ENCODE measurements at places on chromosomes 4 and X.

DNA sequence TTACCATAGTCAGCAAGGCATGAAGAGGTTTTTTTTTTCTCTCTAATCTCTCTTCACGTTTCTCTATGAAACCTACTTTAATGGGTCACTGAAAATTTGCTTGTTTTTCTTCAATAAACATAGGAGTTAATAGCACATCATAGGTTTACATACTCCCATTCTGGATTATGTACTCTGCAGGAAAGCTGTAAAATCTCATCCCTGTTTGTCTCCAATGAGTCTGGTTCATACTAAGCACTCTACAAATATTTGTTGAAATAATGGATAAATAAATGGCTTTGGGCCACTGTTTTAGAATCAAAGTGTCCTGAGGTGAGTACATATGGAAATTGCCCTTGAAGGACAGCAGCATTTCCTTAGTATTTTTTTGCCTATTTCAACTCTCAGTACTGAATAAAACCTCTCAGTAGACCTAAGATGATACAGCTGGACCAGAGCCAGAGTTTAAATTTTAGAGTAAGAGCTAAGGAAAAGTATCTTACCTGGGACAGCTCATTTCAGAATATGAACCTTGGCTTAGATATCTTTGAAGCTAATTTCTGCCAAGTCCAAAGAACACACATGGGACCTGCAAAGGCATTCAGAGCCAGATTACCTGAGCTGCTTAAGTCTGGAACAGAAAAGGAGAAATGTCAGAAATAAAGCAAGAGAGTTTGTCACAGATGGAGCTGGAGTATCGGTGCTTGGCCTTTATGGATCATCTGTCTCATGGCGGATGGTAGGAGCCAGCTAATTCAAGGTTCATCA is 34.4 kb downstream of the PF4 start:
- DNase-seq, result no peak

DNA sequence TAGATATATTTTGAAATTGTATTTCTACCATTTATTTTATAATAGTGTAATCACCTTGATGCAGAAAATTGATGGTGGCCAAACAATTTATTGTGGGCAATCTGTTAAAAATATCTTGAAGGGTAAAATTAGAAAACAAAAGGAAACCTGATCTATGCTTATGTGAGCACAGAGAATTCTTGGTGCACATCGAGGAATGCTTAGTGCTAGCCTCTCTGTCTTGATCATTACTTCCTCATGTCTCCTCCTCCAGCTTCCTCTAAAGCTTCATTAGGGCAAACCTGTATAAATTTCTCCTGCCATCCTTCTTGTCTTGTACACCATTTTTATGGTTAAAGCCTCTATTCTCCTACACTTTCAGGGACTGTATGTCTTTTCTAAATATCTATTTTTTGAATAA is 725.8 kb downstream of the RAPGEF2 start:
- no peak for DNase-seq

DNA sequence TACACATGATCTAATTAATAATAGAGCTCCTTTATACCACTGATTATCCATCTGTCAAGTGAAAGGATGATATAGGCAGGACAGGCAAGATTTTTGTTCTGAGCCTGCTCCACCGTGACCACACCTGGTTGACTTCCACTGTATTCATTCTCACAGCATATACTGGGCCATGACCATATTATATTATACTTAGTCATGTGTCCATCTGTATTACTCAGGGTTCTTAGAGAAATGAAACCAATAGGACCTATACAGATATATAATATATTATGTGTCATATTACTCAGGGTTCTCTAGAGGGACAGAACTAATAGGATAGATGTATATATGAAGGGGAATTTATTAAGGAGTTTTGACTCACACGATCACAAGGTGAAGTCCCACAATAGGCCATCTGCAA is 675.1 kb downstream of the GRXCR1 start:
- DNase-seq, result no peak

DNA sequence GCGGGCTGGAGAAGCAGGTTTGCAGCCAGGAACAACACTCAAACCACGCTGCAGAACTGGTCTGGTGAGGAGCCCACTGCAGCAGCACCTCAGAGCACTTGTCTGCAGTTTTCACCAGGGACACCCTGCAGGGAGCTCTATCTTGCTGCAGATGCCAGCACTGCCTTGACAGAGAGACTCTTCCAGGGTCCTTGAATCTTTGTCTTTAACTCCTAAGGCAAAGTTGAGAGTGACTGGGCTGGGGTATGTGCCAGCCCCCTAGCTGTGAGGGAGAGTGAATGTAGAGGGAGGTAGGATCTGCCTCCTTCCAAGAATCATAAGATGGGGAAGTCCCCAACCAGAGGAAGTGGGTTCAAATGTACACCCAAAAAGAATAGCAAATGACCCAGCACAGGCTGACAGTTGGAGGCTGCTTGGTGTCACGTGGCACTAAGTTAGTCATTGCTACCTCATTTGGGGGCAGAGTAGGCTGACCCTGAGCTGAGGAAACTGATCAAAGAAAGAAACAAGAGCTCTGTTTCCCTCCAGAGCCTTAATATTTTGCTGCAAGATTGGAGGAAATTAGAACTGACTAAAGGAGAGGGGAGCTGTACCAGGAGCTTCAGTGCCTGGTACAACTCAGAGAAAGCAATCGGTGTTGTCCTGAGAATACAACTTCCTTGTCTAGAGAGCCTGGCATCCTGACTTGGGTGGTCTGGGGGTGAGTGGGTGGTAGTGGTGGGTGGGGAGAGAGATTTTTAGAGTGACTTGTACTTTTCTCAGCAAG is 28.2 kb upstream of the HUWE1 start:
- DNase-seq, result peak; percentile 26

DNA sequence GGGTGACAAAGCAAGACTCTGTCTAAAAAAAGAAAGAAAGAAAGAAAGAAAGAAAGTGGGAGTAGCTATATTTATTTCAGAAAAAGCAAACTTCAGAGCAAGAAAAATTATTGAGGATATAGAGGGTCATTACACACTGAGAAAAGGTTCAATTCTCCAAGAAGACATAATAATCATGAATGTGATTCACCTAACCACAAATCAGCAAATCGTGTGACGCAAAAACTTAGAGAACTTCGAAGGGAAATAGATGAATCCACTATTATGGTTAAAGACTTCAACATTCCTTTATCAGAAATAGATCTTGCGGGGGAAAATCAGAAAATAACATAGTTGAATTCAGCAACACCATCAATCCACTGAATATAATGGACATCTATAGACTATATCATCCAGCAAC is 219.3 kb upstream of the LDB2 start:
- peak; percentile 31 for DNase-seq

DNA sequence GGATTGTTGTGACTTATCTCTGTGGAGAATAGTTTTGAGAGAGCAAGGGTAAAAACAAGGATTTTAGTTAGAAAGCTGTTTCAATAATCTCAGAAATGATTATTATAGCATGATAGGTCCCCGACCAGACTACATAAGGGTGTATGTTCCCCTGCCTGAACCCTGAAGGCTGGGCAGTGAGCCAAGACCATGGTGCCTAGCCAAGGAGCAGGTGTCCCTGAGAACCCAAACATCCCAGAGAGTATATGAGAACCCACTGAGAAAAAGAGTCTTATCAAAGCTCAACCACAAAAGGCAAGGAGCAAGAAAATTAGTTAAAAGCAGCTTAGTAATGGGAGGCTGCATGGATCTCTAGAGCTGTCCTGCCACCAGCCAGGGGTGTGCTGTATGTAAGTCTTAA is 94.9 kb upstream of the UNC5C start:
- no peak for DNase-seq

- DNase-seq, result no peak
Observed at GRCh38 chr4:53656421-53656981, 65.2 kb upstream of the LNX1 start.

DNA sequence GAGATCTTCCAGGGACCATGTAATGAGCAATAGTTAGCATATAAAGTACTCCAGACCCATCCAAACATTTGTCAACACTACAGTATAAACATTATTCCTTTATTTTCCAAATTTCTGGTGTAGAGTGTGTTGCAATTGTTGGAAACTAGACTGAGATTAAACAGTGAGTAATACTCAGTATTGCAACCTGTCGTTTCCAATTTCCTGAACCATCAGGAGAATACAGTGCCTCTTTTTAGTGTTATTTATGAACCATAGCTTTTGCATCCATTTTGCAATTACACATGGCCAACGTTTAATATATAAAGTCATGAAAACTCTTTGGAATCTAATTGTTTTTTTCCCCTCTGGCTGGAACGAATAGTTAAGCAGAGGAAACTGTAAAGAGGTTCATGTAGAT is 58.3 kb upstream of the DHRSX start:
- no peak for DNase-seq

GRCh38 chrX:135324463-135324862 is 15.2 kb downstream of the ETDC start:
- no peak for DNase-seq

GRCh38 chr4:183504930-183505610 is at the start of gene ING2:
TSS of gene ING2 (plus strand) at chr4:183505058. CDS start at chr4:183505196, 138 bp downstream.
- no peak for DNase-seq

DNA sequence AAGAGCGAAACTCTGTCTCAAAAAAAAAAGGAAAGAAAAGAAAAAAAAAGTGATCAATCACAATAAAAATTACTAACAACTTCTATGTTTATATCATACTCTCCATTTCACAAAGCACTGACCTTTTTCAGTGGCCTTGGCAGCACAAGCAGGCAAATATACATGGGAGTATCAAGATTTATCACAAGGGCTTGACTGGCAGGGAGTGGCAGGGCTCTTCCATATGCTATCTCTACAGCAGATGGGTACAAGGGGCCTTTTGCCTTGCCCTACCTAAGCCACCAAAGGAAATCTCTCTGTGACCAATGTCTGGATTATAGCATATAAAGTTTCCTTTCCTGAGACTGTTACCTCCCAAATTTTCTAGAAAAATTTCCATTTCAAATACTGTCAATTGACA is 24.4 kb downstream of the TSPAN5 start:
- no peak for DNase-seq

- DNase-seq, result no peak
Observed at GRCh38 chr4:25976780-25977179, 62.8 kb downstream of the SMIM20 start.

DNA sequence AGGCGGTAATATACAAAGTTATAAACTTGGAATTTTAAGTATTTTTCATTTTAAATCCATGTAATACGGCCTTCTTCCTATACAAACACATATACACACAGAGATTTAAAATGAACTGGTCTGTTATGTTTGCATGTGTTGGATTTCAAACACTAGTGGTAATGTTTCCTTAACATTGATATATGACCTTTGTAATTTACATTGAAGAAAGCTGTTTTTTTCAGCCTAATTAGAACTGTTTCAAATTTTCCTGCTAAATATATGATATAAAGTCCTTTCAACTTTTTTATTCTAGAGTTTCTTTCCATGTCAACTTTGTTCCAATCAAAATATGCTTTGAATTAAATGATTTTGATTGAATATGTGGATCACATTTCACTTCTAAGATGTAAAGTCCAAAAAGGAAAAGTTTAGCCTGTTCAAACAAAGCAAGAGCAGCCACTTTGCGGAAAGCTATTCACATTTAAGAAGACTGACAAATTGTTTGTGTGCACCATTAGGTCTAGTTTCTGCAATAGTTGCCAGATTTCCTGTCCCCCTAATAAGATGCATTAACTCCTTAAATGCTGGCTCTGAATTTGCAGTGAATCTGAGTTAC is 226.0 kb upstream of the MAB21L2 start:
- no peak for DNase-seq

GRCh38 chr4:122692641-122693520 is 39.6 kb upstream of the BBS12 start:
- no peak for DNase-seq

DNA sequence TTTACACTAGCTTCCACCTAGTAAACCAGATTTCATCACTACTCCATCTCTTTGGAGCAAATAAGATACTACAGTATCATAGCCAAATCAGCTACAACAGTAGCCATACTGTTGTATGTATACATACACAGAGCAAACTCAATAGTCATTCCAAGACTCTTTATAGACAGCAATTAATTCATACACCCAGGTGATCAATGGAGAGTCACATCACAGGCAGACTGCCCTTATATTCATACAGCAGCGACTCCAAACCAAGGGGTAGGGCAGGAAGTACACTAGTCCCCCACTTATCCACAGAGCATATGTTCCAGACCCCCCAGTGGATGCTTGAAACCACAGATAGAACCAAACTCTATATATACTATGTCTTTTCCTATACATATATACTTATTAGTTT is 76.6 kb downstream of the FBXW7 start:
- no peak for DNase-seq

- DNase-seq, result no peak
Observed at GRCh38 chr4:141255016-141255415, 34.3 kb downstream of the ZNF330 start.

- DNase-seq, result no peak
Observed at GRCh38 chr4:78222575-78223186, 165.6 kb downstream of the FRAS1 start.

DNA sequence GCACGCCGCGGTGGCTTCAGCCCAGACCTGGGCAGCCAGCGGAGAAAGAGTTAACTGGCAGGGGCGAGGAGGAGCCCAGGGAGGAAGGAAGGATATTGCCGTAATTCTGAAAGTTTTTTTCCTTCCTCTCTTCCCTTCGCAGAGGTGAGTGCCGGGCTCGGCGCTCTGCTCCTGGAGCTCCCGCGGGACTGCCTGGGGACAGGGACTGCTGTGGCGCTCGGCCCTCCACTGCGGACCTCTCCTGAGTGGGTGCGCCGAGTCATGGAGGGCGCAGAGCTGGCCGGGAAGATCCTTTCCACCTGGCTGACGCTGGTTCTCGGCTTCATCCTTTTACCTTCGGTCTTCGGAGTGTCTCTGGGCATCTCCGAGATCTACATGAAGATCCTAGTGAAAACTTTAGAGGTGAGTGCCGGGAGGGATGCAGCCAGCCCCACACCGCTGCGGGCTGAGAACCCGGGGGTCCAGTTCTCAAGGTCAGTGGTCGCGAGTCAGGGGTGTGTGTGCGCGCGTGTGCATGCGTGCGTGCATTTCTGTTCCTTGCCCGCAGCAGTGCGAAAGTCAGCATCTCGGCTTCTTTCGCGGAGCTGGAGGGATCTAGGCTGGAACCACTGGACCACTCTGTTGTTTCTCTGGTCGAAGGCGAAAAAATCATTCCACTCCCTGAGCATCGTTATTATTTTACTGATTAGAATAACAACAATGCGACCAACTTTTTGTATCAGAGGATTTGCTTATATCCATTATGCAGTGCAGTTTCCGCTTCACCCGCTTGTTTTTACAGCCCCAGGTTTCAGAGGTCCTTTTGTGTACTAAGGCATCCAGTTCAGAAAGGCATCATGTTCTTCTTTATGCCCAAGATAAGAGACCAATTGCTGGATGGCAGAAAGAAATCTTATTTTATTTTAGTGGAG is 709 bp downstream of the GPAT3 start:
- no peak for DNase-seq

DNA sequence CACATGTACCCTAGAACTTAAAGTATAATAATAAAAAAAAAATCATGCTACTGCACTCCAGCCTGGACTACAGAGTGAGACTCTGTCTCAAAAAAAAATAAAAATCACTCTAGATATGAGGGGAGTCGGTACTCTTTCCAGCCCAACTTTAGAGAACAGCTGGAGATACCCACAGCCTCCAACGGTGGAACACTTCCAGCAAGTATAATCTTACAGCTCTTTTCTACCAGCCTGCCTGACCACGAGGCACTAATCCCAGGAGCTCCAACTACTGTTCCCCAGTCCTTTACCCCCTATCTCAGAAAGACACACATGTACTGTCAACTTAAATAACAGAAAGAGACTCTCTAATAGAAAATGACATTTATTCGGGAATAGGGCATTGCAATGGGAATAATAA is 46.8 kb downstream of the STEEP1 start:
- no peak for DNase-seq

- DNase-seq, result no peak
Observed at GRCh38 chrX:29281078-29281742, 694.0 kb downstream of the IL1RAPL1 start.

All from astrocyte of the cerebellum (primary cell).